ENCODE measurements at places on chromosomes 12 and 14.

GRCh38 chr12:26713885-26714383, 119.1 kb downstream of the ITPR2 start:
- DNase-seq = no peak

DNA sequence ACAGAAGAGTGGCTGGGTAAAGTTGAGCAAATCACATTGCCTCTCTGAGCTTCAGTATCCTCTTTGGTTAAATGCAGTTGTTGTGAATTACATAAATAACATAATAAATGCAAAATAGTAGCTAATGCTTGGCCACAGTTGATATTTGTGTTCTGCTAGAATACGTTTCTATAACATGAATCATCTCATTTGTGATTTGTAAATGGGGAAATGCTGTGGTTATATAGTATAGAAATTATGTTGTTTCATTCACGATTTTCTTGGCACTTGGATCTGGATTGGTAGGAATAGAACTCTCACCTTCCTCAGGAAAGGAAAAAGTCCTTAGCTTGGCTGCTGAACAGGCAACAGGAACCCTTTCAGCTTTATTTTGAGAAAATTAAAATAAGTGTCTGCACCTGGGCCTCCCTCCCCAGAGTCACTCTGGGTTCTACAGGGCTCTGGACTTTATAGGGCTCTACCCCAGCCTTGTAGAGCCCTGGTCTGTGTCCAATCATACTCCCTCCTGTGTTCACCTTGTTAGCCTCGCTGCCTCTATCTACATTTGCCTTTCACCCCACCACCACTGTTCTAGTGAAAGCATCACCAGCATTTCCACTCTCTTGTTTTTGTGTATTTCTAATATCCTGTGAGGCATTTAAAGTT, 107.7 kb upstream of the BCAT1 start:
- DNase-seq = no peak

GRCh38 chr14:20556500-20557211, 4.2 kb downstream of the RNASE9 start:
- no peak for DNase-seq

- no peak for DNase-seq
Observed at GRCh38 chr12:94813314-94813713, 163.0 kb upstream of the TMCC3 start.

DNA sequence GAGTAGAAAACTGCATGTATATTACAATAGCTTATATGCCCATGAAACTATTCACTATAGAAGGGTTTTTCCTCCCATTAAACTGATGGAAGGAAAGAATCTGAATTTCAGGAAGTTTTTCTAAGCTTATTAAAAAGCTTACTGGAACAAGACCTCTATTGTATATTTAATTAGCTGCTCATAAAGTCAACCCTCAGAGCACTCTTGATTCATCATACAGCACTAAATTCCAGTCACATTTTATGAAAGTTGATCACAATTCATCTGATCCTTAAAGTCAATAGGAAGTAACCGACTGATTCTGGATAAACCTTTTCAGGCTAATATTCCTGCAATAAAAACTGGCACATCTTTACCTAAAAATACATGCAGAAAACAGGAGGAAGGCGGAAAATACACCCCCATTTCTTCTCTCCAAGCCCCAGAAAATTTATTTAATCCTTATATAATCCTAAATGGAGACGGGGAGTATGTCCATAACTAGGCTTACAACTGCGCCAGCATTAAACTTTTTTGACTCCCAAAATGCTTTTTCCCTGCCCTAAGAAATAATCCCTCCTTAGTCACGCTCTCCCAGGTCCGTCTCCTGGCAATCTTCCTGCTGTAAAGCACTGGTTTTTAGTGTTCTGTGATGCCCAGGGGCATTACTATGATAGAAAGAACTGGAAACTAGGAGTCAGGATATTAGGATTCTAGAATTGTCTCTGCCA, 35.3 kb downstream of the DICER1 start:
- no peak for DNase-seq

GRCh38 chr12:50536831-50537537, 32.2 kb downstream of the DIP2B start:
- DNase-seq = no peak

- DNase-seq = no peak
Observed at GRCh38 chr12:31297572-31298514, 28.1 kb downstream of the SINHCAF start.

DNA sequence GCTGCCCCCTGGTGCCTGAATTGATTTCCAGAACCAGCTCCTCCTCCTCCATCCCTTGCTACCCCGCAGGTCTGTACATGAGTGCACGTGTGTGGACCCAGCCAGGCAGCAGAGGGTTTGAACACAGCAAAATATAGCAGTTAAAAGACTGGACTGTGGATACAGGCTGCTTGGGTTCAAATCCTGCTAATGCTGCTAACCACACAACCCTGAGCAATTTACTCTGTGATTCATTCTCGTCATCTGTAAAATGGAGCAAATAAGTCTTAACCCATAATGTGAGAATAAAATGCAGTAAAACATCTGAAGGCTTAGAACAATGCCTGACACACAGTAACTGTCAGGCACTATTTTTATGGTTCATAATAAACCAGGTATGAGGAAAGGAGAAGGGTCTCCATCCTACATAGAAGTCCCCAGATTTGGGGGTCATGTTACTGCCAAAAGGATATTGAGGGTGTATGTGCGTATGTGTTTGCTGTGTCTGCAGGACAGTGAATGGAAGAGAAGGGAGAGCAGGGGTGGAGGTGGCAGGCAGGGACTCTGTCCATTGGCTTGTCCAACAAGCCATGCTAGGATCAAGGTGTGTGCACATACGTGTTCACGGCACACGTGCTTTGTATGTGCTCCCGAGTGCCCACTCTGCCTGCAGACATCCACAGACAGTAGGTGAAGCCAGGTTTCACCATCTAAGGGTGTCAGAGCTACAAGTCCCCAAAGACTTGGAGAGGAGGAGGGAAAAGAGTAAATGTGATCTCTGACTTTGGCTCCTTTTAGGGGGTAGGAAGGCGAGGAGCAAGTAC, 1.5 kb upstream of the STAT6 start:
- no peak for DNase-seq

DNA sequence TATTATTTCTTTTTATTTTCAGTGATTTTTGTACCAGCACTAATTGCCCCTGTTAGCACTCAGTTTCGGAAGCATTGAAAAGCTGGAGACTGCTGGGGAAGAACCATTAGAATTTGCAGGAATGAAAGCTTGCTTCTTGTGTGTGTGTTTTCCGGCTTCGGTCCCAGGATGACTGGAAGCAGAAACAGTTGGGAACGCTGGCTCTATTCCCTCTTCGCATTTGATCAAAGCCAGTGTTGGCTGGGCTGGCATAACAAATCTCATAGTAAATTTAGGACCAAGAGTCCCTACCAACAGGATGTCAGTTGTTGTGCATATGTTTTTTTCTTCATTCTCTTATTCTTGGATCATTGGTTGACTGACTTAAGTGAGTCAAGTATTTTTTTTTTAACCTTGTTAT, 53.6 kb upstream of the TRAF3 start:
- DNase-seq = no peak

GRCh38 chr14:76129851-76130576, 21.7 kb upstream of the GPATCH2L start:
- no peak for DNase-seq

GRCh38 chr14:91888641-91889476, 21.5 kb upstream of the TC2N start:
- no peak for DNase-seq

- DNase-seq = peak; percentile 6
Observed at GRCh38 chr14:97218691-97219430, 421.7 kb downstream of the VRK1 start.

DNA sequence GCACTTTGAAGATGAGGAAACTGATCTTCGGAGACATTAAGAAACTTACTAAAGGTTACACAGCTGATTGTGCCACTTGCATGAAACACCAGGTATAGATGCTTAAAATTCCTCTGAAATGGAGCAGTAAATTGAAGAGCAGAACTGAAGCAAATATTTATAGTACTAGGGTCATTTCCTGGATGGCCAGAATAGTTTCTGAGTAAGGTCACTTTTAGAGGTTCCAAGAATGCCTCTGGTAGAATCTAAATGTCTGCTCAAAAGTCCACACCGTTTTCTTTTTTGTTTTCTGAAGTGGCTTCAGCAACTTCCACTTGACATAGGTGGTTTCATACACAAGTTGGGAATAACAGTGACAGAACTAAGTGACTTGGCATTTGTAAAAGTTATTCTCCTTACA, 19.4 kb downstream of the TPH2 start:
- DNase-seq = no peak

DNA sequence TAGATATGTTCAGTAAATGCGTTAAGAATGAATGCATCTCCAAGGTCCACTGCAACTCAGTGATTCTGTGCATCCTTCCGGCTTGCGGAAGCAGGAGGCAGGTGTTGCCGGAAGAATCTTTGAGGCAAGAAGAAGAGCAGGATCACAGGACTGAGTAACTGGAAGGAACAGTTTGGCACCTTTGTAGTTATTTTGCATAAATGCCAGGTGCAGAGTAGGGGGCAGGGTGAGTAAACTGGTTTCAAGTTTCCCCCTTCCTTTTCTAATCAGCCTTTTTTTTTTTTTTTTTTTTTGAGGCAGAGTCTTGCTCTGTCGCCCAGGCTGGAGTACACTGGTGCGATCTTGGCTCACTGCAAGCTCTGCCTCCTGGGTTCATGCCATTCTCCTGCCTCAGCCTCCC, 22.3 kb downstream of the DYRK4 start:
- DNase-seq = no peak

- no peak for DNase-seq
Observed at GRCh38 chr14:75907756-75908359, 73.9 kb downstream of the TGFB3 start.

GRCh38 chr12:83256562-83256961, 569.9 kb downstream of the TMTC2 start:
- no peak for DNase-seq

DNA sequence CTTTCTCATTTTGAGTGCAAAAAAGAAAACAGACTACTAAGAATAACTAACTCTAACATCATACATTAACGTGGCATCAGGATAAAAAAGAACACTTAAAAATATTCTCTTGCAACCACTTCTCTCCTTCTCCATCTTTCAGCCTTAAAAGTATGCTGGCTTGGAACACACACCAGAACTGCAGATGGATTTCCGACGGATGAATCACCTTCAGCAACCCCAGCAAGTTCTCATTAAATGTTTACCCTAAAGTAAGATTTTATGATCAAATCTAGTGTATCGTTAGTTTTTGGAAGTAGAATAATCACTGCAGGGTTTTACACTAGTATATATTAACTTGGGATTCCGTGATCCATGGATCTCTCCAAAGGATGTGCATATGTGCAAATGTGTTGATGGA, 1.2 kb downstream of the NEK9 start:
- no peak for DNase-seq

DNA sequence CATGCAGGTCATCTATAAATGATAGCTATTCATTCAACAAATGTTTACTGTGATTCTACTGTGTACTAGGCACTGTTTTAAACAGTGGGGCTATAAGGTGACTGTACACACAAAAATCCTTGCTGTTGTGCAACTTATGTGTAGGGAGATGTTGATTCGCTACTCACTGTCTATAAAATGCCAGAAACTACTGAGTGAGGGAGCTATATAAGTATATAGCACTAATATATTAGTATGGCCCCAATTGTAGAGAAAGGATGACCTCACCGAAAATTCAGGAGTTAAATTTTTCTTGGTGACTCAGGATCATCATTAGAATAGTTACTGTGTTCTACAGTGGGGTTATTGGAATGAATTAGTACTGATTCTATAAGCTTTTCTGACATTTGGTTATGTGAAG, 117.4 kb downstream of the TGFB3 start:
- DNase-seq = no peak
